Uterus (tissue), 4 donors: ENCODE measurements at places on chromosomes 3 and 15. TPM values are rescaled to one million over a fixed set of nuclear protein-coding genes. Genes with fewer than 3 reads are reported as not detected.

DNA sequence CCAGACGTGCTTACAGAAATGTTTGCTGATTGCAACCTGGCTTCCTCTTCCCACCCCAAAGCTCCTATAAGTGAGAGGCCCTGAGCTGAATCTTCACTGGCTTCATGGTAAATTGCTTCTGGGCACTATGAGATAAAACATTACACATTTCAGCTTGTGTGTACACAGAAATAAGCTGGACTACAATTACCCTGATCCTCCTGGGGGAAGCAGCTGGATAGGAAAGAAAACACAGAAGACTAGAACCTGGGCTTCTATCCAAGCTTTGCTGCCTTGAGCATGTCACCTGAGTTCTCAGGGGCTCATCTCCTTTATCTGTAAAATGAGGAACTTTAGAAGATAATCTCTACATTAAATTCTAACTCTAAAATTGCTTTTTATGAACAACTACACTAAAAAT is 40.3 kb downstream of the THBS1 start:
- DNase-seq, result no peak

DNA sequence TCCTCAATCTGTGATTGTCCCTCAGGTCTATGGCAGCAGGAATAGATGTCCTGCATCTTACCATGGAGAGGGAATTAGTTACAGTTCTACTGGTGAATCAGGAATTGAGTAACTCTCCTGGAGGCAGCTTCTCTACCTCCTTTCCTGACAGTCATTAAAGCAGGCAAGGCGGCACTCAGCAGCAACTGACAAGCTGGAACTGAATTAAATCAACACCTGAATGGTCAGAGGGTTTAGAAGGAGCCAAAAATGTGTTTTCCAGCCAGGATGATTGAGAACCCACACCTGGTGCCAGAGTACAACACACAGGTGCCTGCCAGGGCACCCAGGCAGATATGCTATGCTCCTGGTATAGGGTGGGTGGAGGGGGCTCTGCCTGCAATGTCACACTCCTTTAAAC is 43.1 kb upstream of the TIPARP start:
- DNase-seq, result no peak

Gene FBXW12
- not detected for total RNA-seq

Gene TTC23
- total RNA-seq, result 24.3 TPM

GRCh38 chr3:36434687-36435426 is 54.6 kb downstream of the STAC start:
- DNase-seq, result no peak

GRCh38 chr15:91289324-91289723 is 189.3 kb downstream of the SV2B start:
- no peak for DNase-seq
